ENCODE measurements at places on chromosomes 11 and 22. TPM values are rescaled to one million over a fixed set of nuclear protein-coding genes. Genes with fewer than 3 reads are reported as not detected.

The UCP3 gene
- total RNA-seq: 0.08 TPM

The BEST1 gene
- not detected for total RNA-seq

- peaks cover 10% of the 10 kb centered on the region for H3K4me1 ChIP-seq
- no peaks in the 10 kb centered on the region for H3K27me3 ChIP-seq
- H3K27ac ChIP-seq: no peak overlapping the region
- H3K4me3 ChIP-seq: peak overlapping the region; percentile 18
- peak; percentile 42 for DNase-seq
- no peaks in the 10 kb centered on the region for H3K36me3 ChIP-seq
Observed at GRCh38 chr11:77046060-77046501, 11.9 kb downstream of the B3GNT6 start.

- H3K27me3 ChIP-seq: no peaks in the 10 kb centered on the region
- no peak for DNase-seq
- H3K4me1 ChIP-seq: peaks cover 17% of the 10 kb centered on the region
- no peak overlapping the region for H3K4me3 ChIP-seq
Observed at GRCh38 chr22:48569476-48570233, 1258.0 kb downstream of the BRD1 start.

GRCh38 chr11:13963169-13963948 is 836 bp downstream of the SPON1 start:
- DNase-seq: peak; percentile 83
- H3K4me1 ChIP-seq: peaks cover 25% of the 10 kb centered on the region
- peaks cover 68% of the 10 kb centered on the region for H3K27me3 ChIP-seq
- peak overlapping the region; percentile 48 for H3K4me3 ChIP-seq
- no peak overlapping the region for H3K27ac ChIP-seq
- peaks cover 4% of the 10 kb centered on the region for H3K36me3 ChIP-seq

DNA sequence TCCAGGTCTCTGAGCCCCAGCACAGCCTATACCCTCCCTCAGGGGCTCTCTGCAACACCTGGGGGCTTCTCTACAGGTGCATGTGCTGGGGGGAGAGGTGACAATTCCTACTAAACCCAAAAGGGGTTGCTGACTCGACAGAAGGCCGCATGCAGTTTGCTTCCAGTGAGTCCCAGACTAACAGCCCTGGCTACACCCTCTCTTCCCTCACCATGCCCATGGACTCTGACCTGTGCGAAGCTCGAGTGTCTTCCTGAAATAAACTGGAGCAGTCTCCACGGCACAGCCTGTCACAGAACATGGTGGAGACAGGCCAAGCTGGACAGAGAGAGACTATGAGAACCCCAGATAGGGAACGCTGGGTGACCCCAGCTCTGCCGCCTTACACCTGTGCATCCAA is 16.6 kb downstream of the PLEKHA7 start:
- no peak overlapping the region for H3K4me3 ChIP-seq
- no peak for DNase-seq
- no peak overlapping the region for H3K27ac ChIP-seq
- no peaks in the 10 kb centered on the region for H3K36me3 ChIP-seq

DNA sequence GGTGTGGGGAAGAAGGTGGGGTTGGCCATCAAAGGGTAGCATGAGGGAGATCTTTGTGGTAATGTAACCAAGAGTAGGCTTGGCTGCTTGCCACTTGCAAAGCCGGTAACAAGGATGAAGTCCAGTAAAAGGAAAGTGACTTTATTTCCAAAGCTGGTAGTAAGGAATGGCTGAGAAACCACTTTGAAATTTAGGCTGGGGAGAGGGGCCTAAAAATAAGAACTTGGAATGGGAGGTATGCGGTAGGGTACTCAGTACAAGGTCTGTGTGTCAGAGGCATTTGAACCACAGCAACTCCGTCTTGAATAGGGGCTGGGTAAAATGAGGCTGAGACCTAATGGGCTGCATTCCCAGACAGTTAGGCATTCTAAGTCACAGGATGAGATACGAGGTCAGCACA is 216.0 kb upstream of the ISX start:
- H3K36me3 ChIP-seq: no peaks in the 10 kb centered on the region
- H3K4me3 ChIP-seq: no peak overlapping the region
- no peak for DNase-seq
- no peaks in the 10 kb centered on the region for H3K27me3 ChIP-seq
- H3K4me1 ChIP-seq: no peaks in the 10 kb centered on the region

All from SJSA1 (cell line).